Daoy (cell line): ENCODE measurements at places on chromosomes 5 and 9. TPM values are rescaled to one million over a fixed set of nuclear protein-coding genes. Genes with fewer than 3 reads are reported as not detected.

DNA sequence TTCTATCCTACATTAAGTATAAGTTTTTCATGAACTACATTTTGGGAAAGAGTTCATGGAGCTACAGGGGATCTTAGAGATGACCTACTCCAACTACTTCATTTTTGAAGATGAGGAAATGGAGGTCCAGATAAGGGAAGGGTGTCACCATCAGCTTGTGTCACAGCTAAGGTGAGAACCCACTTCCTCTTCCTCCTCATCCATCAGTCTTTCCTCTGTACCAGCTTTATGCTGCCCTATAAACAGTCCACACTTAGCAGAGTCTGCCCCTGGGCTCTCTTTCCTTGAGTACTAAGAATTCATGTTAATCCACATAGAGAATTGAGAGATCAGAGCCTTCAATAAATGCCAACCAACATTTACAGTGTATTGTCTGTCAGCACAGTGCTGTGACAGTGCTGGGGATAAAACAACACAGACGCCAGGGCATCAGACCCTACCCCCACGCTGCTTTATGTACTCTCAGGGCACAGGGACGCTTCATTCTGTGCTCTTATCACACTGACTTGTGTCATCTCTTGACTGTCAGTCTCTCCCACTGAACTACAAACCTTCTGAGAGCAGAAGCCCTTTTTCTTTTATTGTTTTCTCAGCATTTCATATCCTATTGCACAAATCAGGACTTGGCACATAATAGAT lies 22.1 kb downstream of the ADRB2 start:
- no peak for DNase-seq

- DNase-seq = no peak
Observed at GRCh38 chr5:40649463-40650030, 30.2 kb upstream of the PTGER4 start.

DNA sequence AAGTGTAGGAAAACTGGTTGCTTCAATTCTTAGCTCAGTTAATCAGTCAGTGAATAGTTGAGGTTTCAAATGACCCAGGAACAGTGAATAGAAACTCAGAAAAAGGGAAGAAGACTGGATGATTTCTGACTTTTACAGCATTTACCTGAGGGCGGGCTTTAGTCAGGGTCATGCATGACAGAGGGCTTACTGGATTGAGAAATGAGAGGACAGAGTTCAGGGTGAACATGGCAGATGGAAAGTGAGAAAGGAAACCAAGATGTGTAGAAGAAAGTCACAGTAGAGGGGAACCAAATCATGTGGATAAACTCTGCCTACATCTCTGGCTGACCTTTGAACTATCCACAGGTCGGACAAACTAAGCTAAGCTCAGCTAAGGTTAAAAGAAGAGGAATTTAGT lies 596.0 kb downstream of the SEMA5A start:
- no peak for DNase-seq

DNA sequence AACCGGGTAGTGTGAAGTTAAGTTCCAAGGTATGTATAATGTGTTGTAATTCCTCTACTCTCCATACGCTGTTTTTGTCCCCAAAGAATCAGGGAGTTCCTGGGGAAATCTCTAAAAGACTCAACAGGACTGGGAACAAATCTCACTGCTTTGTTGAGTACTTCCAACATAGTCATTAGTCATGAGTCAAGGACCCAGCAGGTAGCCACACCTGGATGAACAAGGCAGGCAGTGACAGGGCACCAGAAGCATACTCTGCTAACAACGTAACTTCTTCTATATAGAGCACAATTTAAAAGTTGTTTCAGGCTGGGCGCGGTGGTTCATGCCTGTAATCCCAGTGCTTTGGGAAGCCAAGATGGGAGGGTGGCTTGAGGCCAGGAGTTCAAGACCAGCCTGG lies 126.8 kb downstream of the SLC1A3 start:
- DNase-seq = no peak

DNA sequence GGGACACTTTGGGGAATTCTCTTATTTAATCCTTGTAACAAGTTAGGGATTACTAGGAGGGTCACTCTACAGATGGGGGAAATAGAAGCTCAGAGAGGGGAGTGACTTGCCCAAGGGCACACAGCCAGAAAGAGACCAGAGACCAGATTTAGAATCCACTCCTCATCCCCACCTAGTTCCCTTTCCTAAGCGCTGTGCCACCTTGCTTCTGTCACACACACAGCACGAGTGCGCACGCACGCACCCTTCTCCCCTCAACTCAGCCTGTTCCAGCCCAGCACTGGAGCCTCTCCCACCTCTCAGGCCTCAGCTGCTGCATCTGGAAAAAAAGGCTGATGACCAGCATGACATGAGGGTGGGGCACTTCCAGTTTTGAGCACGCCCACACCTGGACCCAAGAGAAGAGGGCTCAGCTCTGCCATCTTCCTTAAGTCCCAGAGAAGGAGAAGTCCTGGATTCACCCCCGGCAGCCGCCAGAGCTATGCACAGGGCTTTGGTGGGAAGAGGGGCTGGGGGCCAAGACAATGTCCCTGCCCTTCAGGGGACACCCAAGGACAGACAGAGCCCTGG lies 18.5 kb downstream of the NR5A1 start:
- DNase-seq = no peak

- DNase-seq = no peak
Observed at GRCh38 chr9:110599468-110599867, 19.9 kb upstream of the SVEP1 start.

- DNase-seq = peak; percentile 32
Observed at GRCh38 chr5:85132269-85132668, 747.6 kb upstream of the EDIL3 start.

GRCh38 chr9:131366761-131367401 lies 27.0 kb upstream of the PRRC2B start:
- DNase-seq = peak; percentile 64

- DNase-seq = peak; percentile 20
Observed at GRCh38 chr9:137589441-137590122, 730 bp downstream of the ZMYND19 start.

DNA sequence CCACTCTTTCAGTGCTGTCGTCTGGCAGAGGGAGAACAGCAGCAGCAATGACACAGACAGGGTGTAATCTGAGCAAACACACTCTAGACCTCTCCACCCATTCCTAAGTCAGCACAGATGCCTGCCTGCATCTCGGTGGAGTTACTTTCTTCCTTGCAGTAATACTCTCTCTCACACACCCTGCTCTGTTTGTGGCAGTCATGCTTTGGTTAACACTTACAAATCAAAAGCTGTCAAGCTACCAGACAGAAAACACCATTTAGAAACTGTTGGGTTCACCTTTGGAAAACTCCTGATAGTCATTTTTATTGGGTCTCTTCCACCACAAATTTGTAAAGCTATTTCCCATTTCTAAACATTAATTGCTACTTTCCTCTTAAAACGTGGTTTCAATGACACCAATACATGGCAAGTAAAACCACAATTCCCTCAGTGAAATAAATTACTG lies 27.3 kb downstream of the LHFPL2 start:
- no peak for DNase-seq

DNA sequence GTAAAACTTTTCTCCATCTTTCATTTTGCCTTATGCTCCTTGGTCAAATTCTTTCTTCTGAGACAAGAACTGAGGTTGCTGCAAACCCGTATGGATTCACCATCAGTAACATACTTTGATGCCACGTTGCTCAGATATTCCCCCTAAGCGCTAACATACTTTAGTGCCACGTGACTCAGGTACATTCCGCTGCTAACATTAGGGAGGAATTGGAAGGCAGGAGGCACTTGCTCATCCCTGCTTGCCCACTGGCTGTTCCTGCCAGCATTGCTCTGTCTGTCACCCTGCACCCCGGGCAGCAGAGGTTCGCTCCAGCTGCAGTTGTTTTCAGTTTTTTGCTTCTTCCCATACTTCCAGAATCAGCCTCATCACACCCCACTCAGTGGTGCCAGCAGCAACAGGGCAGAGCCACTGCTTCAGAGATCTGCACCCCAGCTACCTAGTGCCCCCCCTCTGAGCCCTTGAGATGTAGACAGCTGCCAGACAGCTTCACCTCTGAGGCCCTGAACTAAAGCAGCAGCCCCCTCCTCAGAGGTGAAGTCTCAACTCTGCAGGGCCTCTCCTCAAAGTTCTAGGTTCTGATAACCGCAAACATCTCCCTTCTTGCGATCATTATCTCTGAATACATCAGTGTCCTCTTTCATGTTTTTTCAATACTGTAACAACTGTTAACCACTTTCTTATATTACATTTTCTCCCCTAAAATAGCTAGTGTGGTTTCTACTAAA lies 228.0 kb upstream of the KIF2A start:
- DNase-seq = no peak

- DNase-seq = no peak
Observed at GRCh38 chr9:114555696-114556095, 31.9 kb upstream of the ATP6V1G1 start.

- DNase-seq = no peak
Observed at GRCh38 chr9:90303655-90304054, 339.0 kb downstream of the DIRAS2 start.

DNA sequence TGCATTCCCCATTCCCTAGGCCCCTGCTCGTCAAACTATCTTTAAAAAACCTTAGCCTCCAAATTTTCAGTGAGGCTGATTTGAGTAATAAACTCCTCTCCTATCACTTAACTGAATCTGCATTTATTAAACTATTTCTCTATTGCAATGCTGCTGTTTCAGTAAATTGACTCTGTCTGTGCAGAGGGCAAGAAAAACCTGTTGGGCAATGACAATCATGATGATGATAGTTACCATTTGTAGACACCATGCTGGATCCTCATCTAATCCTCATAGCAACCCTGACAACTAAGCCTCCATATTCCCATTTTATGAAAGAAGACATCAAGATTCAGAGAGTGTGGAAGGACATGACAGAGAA lies 212.9 kb downstream of the TRIM32 start:
- no peak for DNase-seq

DNA sequence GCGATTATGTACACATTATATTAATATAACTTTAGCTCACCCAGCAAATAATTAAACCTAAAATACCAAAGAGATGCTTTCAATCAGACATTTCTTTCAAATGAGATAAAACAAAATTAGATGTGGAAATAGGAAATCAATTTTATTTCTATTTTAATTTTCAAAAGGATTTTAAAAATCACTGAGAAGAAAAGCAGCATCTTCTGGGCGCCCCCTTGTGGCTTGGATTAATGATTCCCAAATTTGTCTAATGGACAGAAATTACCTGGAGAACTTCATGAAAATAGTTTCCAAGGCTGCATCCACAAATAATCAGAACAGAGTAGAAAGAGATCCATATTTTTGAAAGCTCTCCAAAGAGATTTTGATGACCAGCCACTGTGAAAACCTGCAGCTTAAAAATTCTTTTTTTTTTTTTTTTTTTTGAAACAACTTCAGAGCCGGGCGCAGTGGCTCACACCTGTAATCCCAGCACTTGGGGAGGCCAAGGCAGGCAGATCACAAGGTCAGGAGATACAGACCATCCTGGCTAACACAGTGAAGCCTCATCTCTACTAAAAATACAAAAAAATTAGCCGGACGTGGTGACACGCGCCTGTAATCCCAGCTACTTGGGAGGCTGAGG lies 50.9 kb upstream of the CEMIP2 start:
- peak; percentile 19 for DNase-seq

DNA sequence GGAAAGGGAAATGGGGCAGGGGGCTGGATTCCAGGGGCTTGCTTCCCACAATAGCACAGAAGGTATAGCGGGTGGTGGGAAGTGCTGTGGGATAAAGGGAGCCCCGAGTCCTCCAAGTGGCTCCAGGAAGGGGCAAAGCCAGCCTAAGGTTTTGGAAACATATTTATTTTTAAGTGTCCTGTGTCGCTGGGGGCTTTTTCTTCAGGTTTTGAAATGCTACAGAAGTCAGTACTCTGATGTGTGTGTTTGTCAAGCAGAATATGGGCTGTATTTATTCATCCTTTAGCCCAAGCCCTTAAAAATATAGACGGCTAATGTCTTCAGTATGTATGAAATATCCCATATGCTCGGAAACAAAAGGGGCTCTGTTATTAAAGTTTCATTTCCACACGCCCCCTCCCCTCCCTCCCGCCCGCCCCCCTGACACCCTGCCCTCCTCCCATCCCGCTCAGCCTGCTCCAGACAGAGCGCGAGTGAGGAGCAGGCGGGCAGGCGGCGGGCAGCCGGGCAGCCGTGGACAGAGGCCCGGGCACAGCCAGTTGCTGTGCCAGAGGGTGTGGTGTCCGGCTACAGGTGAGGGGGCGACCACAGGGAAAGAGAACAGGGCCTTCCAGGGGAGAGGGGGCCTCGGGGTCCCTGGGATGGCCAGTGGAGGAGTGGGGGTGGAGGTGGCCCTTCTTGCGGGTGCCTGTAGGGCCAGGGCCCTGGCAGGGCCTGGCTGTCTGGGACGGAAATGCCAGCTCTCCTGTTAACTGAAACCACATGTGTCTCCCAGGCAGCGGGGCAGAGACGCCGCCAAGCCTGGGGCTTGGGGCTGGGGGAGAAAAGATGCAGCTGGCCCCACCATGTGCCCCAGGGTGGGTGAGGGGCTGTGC lies 39.6 kb upstream of the SYNPO start:
- peak; percentile 62 for DNase-seq

DNA sequence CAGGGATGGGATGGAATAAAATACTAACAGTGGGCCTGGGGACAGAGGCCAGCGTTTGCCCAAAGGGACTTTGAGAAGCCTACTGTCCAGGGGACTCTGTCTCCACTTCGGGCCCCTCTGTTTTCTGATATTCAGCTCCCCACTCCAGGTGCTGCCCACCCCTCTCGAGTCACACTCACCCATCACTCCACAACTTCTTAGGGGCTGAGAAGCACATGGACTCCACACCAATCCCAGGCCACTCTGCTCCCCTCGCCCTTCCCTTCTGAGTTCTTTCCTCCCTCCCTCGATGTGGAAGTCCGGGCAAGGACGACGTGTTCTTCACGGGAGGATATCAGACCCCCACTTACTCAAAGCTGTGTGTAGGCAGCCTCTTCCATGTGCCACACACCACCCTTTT lies 124.5 kb downstream of the BARX1 start:
- DNase-seq = no peak

DNA sequence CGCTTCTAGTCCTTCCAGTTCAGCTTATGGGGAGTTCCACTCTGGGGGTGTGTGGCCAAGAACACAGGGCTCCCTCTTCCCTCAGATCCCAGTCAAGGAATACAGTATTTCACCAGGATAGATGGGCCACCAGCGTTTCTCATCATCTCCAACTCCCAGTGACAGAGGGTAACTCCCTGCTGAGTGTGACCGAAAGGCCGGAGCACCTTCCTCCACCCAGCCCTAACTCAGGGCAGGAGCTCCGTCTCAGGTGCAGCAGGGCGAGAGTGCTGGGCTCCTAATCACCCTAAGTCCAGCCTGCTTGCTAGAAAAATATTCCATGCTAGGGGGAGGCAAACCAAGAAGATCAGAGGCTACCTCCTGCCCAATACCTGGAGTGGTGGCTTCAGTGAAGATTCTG lies 102.6 kb downstream of the ADAMTS2 start:
- no peak for DNase-seq

- no peak for DNase-seq
Observed at GRCh38 chr9:127177231-127177630, 54.8 kb upstream of the ANGPTL2 start.

GRCh38 chr5:156595132-156595787 lies 254.8 kb upstream of the PPP1R2B start:
- DNase-seq = no peak

Gene SVEP1
- 0.86 and 1.3 TPM in 2 replicates for total RNA-seq

Gene BARHL1
- not detected in 2 replicates for total RNA-seq

Gene SLC4A9
- total RNA-seq = not detected in 2 replicates

Gene EQTN
- total RNA-seq = not detected in 2 replicates

Gene CSF1R
- total RNA-seq = 0.11 TPM in 1 of 2 replicates, not detected in the other

Gene C9orf50
- total RNA-seq = not detected in 2 replicates

Gene PCDHGC5
- 0.06 and 0.09 TPM in 2 replicates for total RNA-seq

Gene PHF19
- 101 and 108 TPM in 2 replicates for total RNA-seq

Gene CCDC192
- not detected in 2 replicates for total RNA-seq
